ENCODE measurements at places on chromosomes 4 and X.

GRCh38 chrX:6667048-6667768, 132.3 kb upstream of the VCX3A start:
- DNase-seq: no peak

DNA sequence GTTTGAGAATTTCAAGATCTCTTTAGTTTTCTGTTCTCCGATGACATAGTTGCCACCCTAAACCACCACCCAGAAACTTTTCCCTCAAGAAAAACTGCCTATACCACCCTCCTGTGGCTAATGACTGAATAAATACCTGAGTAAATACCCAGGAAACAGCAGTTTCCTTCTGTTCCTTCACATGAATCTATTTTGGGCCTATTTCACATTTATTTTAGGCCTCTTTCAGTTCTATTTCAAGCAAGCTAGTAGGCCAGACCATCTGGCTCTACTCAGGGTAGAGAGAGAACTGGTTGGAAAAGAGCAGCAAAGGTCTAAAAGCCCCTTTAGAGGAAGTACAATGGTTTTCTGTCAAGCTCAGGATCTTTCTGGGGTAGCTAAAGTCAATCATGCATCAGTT, 23.4 kb downstream of the ARHGEF9 start:
- no peak for DNase-seq

- no peak for DNase-seq
Observed at GRCh38 chrX:98071331-98071730, 1187.6 kb downstream of the RPA4 start.

DNA sequence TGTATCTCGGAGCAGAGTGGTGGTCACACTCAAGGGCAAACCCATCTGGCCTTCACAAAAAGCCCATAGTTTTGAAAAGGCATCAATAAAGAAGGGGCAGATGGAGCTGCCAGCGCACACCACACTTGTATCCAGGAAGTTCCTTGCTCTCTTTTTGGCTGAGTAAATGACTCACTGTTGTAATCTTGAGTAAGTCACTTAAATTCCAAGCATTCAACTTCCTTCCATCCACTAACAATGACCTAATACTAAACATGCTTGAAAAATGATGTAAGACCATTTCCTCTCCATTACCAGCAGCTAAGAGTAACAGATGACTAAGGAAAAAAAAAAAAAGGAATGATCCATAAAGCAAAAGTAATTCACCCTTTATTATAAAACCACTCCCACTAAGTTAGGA, 32.4 kb upstream of the MYOZ2 start:
- no peak for DNase-seq

- DNase-seq: no peak
Observed at GRCh38 chrX:120839491-120839890, 36.2 kb downstream of the CT47B1 start.

DNA sequence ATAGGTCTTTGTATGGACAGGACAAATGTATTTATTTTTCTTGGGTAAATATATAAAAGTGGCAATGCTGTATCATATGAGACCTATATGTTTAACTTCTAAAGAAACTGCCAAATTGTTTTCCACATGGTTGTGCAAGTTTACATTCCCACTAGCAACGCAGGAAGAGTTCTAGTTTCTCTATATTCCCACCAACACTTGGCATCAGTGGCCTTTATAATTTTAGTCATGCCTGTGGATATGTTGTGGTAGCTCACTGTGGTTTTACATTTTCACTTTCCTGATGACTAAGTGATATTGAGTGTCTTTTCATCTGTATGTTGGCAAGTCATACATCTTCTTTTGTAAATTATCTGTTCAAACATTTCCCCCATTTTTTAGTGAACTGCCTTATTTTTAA, 126.0 kb downstream of the EMCN start:
- no peak for DNase-seq

GRCh38 chrX:37959212-37960021, 46.9 kb upstream of the SYTL5 start:
- DNase-seq: no peak

DNA sequence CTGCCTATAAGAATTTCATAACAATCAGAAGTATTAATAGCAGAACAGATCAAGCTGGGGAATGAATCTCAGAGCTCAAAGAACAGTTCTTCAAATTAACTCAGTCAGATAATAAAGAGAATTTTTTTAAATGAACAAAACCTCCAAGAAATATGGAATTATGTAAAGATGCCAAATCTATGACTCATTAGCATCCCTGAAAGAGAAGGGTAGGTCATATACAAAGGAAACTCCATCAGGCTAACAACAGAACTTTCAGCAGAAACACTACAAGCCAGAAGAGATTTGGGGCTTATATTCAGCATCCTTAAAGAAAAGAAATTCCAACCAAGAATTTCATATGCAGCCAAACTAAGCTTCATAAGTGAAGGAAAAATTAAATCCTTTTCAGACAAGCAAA, 28.6 kb downstream of the CBR4 start:
- no peak for DNase-seq

DNA sequence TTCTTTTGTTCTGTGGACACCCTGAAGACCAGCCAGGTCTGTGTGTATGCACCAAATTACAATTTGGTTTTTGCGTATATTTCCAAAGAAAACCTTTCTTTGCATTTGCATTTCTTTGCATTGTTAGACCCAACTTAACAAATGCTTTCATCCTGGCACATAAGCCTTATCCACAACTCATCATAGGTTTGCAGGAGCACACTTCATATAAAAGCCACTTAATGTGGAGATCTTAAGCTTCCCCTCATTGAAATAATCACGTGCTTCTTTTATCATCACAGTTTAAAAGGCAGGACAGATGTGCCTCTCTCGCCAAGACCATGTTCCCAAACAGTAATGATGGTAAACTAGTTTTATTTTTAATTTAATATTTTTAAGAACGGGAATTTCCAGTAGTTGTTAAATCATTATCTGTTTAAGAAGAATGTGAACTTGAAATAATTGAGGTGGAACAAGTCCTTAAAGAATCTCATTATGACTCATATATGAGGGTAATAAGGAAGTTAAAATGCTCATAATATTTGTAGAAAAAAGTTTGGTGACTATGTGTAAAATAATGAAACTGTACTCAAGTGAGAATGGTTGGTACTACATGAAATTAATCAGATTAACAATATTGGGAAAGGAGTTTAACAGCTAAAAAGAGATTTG, 65.5 kb downstream of the GLRA3 start:
- DNase-seq: no peak

DNA sequence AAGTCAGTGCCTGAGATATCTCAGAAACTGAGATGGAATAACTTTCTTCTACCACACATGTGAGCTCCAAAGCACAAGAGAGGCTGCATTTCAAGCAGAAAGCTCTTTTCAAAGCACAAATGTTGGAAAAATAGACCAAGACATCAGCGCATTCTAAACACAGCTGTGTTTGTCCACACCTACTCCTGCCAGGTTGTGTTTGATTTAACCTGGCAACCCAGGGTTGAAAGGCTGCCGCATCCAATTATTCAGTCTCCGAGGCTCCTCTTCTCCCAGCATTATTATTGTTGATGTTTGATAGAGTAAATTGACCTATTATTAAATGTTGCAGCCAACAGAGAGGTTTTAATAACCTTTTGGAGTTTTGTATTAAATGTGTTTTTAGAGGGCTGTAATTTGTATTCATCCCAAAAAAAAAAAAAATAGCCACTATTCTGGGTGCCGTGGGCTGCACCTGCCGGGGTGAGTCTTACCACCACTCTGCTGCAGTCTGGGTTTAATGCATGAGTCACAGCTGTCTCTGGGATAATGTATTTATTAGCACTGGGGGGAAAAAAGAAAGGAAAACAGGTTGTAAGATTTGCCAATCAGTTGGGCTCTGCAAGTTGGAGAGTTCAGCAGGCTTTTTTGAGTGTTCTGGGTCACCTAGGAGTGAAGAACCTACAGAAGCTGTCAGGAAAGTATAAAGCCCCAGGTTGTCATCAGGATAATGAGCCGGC, 105.2 kb upstream of the NOCT start:
- no peak for DNase-seq

- DNase-seq: no peak
Observed at GRCh38 chrX:120522820-120523219, 37.9 kb downstream of the CUL4B start.

DNA sequence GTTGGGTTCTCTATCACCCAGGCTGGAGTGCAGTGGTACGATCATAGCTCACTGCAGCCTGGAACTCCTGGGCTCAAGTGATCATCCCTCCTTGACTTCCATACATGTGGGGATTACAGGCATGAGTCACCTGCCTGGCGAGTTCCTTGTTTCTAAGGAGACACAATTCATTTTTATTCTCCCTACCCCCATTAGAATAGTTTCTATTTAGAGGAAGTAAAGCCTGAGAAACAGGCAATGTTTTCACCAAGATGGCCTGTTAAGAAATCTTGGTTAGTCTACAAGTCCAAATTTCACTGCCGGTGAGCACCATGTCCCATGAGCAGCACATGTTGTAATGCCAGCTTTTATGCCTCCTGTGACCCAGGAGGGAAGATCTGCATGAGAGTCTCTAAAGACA, 5.7 kb downstream of the CYBB start:
- DNase-seq: no peak

DNA sequence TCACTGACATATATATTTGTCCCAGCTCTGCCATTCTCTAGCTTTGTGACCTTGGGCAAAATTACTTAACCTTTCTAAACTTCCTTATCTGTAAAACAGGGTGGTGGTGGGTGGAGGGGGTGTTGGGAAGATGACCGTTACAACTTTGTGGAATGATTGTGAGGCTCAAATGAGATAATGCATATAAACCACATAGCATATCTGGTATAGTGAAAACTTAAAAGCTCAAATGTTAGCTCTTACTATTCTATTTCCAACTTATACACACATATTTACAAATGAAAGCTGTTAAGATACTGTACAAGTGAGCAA, 52.9 kb upstream of the HPRT1 start:
- no peak for DNase-seq

GRCh38 chrX:1720836-1721235, 106.0 kb downstream of the ASMT start:
- DNase-seq: no peak

DNA sequence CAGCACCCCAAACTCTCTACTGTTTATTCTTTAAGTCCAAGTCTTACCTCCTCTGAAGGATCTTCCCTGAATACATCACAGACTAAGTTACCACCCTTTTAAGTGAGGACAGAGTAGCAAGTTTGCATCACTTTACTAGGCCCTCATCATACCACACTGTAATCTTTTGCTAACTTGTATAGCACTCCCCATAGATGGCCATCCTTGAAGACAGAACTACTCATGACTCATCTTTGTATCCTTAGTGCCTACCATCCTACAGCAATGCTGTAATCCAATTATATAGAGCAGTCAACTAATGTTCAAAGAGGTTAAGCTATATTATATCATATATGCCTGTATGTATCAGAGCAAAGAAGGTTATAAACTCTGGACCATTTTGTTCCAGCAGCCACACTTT, 101.4 kb downstream of the ADAMTS3 start:
- no peak for DNase-seq

- DNase-seq: no peak
Observed at GRCh38 chrX:41471786-41472185, 24.6 kb downstream of the NYX start.

DNA sequence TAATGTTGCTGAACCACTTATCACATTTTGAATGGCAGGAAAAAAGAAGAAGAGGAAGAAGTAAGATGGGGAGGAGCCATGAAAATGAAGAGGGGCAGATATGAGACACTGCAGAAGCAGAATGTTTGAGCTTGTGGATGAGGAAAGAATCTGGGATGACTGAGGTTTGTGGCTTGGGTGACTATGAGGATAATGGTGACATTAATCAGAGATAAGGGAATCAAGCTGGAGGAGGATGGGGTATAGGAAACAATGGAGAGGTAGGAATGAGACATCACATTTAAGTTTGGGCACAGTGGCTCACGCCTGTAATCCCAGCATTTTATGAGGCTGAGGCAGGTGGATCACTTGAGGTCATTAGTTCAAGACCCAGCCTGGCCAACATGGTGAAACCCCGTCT, 19.1 kb upstream of the PHF8 start:
- no peak for DNase-seq

Data from stimulated activated CD4-positive, alpha-beta T cell treated with anti-CD3 and anti-CD28 coated beads, Interleukin-4, amount 100 ng/mL, for 4 hours (primary cell).